T-helper 2 cell (primary cell): ENCODE measurements at places on chromosomes 1 and 21.

- no peak for DNase-seq
Measured at GRCh38 chr1:94314222-94314858, 77.0 kb upstream of the ARHGAP29 start.

GRCh38 chr1:17112496-17113236, 6.6 kb downstream of the PADI2 start:
- DNase-seq = no peak

GRCh38 chr1:52150946-52151345, 9.1 kb downstream of the ZFYVE9 start:
- no peak for DNase-seq

GRCh38 chr1:42756956-42757891, 9.6 kb downstream of the P3H1 start:
- no peak for DNase-seq

DNA sequence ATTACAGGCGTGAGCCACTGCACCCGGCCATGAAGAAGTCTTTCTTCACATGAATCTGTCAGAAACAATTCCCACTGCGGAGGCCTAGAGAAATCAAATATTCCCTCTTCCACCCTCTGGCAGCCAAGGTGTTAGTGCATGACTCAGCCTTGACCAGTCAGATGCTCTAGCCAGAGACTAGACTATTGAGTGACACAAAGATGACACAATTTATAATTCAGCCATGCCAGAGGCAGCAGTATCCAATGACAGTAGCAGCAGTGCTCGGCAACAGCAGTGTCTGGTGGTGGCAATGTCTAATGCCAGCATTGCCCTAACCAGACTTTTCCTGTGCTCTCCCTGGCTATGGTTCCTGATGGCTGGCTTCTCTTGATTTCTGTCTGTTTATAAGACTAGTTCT, 8.7 kb downstream of the CTXND2 start:
- no peak for DNase-seq

DNA sequence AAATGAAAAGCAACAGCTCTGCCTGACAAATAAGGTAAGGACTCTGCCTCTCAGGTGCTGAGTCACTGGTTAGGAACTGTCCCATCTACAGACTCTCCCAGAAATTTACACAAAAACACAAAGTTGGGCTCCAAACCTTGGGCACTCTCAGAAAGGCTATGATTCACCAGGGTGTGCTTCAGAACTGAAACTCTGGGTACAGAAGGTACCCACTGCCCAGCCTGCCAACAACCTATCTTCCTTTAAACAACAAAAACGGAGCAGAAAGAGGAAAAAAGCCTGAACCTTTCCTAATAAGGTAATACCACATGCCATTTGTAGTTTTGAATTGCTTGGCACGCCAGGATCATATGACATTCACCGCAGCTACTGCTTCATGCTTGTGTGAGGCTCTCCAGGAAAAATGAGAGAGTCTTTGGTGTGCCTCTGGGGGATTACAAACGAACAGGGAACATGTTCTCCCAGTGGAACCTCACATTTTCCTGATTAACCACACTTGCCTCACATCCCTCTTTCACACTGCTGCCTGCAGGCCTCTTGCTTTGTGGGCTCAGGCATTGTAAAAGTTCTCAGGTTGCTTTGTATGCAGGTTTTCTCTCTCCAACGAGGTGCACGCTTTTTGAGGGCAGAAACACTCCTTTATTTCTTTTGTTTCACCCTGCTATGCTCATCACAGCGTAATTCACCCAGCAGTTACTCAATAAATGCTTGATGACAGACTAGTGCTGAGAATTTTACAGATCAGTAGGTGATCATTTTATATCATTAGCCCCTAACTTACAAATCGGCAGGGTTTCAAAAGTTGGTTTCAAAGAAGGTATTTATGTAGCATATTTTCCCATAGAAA, 65.1 kb downstream of the GADD45A start:
- DNase-seq = no peak

DNA sequence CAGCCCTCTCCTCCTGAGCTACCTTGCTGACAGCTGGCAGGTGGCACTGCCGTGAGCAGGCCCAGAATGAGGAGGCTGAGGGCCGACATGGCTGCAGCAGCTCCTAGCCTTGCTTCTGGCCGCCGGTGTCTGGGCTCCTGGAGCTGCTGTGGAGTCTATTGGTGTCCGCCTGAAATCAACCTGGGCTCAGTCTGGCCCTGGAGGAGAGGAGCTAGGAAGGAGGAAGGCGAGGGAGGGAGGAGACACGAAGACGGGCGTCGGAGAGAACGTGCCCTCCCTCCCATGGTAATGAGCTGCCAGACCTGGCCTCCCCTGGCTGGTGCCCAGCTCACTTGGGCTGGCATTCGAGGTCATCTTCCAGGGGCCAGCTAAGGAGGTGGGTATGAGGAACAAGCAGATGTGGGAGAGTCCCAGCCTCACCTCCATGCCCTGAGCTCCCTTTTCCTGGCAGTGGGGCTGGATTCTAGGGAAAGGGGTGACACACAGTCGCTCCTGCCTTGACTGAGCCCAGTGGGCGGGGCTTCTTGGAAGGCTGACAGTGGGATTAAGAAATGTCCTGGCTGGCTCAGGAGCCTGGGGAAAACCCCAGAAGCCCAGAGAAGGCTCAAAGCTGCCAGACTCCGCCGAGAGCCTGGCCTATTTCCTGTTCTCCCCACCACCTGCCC, at the start of gene PDZK1IP1:
TSS of gene PDZK1IP1 (minus strand) at position 193 of the 665 bp plus-strand sequence. CDS start at position 89, 104 bp downstream.
- DNase-seq = no peak

GRCh38 chr1:230250666-230251065, 175.5 kb downstream of the PGBD5 start:
- DNase-seq = no peak

DNA sequence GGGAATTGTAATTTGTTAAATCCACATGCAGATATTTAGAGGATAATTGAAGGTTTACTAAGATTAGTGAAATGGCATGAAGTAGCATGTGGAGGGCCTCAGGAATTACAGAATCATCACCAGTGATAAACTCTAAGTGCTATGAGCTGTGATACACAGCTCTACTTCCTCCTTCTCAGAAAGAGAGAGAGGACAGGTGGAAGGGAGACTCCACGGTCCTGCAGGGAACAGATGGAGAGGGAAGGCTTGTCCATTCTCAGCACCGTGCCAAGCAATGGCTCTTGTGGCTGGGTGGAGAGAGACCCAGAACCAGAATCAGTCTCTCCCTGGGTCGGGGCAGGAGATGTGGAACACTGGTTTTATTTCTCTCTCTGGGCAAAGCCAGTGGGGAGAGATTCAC, 27.8 kb upstream of the LYPD8 start:
- DNase-seq = no peak

- no peak for DNase-seq
Measured at GRCh38 chr1:207323425-207324225, 2.1 kb downstream of the CD55 start.

DNA sequence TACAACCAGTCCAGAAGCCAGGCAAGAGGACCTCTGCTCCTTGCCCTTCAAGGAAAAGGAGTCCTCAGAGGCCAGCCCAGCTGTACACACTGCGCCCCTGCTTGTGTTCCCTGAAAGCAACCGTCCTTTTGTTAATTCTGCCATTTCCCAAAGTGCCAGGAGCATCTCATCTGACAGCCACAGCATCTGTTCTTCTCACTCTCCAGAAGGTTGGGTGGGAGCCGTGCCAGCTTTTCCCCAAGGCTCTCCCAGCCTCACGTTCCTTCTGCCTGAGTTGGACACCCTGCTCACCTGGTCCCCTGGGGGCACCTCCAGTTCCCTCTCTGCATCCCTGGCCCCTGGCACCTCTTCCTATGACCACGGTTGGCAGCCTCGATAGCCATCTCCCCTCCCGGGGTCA, 10.5 kb upstream of the CNTN2 start:
- no peak for DNase-seq

- no peak for DNase-seq
Measured at GRCh38 chr1:226309398-226310244, 657 bp upstream of the LIN9 start.

- DNase-seq = no peak
Measured at GRCh38 chr1:64269558-64269884, 66.1 kb downstream of the UBE2U start.

DNA sequence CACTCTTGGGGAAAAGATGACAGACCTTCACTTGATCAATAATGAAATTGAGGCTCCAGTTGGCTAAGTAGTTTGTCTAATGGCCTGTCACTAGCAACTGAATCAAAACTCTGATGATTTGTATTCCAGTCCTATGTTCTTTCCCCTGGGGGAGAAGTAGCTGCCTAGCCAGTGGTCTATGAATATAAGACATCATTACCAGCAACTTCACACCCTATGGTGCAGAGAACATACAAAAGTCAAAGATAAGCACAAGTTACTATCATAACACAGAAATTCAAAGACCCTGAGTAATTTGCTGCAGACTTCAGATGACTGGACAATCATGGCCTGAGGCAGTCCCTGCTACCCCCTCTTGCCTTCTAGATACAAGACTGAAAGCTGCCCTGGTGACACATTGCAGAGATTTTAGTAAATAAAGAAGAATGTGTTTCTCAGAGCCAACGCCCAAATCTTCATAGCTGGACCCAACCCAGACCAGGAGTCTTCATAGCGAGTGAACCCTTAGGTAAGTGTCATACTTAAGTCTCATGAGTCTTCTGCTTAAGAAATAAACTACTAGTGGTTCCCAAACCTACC, 993 bp downstream of the PDZK1 start:
- DNase-seq = no peak

DNA sequence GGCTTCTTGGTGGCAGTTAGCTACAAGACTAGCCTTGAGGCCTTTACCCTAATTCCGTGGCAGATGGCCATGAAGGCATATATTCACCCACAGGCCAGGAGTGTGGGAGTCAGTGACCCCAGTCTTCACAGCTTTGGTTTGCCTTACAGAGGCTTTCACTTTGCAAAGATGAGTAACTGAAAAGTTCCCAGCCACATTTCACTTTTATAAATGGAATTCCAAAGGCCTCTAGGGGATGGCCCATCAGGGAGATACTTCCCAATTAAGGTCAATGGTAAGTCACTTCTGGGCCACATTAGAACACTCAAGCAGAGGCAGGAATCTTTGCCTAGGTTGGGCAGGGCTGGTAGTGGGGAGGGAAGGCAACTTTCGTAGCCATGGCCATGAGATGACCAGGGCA, 13.1 kb upstream of the HEYL start:
- no peak for DNase-seq

GRCh38 chr1:64623750-64624191, 121.1 kb upstream of the RAVER2 start:
- DNase-seq = no peak

- DNase-seq = no peak
Measured at GRCh38 chr1:164440232-164440631, 118.8 kb upstream of the PBX1 start.

GRCh38 chr1:109792056-109792831, 28.5 kb upstream of the EPS8L3 start:
- DNase-seq = no peak

DNA sequence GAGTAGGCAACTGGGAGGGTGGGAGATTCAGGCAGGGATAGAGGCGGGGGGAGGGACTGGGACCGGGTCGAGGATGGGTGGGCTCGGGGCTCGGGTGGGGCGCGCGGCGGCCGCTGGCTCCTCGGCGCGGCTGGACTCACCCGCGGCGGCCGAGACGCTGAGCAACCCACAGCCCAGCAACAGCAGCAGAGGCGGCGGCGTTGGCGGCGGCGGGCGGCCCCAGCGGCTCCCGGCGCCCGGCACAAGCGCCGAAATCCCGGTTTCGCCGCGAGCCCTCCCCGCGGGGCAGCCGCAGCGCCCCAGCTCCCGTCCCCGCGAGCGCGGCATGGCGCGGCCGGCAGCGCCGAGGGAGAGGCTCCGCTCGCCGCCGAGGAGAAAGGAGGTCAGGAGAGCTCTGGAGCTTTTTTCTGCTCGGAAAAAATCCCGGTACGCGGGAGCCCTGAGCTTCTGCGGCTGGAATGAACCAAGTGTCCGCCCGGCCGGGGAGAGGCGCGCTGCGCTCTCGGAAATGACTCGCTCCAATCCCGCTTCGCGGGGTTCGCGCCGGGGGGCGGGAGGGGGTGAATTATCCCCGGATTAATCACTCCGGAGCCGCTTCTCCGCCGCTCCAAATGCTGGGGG, at the start of gene CSMD2:
TSS of gene CSMD2 (minus strand) at position 460 of the 621 bp plus-strand sequence. CDS start at position 327, 133 bp downstream.
- DNase-seq = no peak

DNA sequence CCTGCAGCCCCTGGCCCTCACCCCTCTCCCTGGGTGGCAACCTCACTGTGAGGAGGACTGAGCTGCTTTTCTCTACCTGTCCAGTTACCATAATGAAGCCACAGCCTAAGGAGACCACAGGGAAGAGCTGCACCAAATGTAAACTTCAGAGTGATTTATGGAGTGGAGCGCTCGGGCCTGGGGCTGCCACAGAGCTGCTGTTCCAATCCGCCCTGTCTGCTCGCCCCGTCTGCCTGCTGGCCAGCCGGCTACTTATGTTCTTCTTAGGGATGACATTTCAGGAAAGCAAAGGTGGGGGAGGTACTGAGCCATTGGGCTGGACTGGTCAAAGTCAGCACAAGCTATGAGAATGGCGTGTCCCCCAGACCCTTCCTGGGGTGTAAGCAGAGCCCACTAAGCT, 17.9 kb downstream of the SYT6 start:
- DNase-seq = no peak

DNA sequence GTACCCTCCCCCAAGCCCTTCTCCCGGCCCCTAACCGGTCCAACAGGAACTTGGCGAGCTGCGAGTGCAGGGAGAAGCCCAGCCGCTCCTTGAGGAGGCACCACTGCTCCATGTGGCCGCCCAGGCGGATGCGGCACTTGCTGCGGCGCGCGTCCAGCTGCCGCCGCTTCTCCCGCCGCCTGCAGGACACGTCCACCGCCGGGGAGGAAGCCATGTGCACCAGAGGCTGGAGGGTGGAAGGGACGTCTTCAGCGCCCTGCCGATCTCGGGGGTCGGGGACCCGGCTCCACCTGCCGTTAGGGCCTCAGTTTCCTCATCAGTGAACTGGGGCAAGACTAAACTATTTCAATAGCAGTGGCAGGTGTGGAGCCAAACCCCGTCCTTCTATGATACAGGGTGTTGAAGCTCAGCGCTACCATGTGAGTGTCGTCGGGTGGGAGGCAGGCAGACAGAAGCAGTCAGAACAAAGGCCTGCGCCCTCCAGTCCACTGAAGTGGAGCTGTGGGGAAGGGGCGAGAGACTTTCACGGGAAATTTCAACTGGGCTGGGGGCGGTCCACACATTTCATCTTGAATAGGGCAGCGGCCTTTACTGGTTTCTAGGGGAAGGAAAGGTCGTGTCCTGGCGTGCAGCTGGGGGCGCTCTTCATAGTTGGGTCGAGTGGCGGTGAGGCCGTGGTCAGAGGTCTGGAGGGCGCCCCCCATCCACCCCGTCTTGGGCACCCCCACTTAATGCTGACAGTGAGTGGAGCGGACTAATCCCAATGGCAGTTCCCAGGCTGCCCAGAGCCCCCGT, 592 bp downstream of the ZNF692 start:
- DNase-seq = no peak

DNA sequence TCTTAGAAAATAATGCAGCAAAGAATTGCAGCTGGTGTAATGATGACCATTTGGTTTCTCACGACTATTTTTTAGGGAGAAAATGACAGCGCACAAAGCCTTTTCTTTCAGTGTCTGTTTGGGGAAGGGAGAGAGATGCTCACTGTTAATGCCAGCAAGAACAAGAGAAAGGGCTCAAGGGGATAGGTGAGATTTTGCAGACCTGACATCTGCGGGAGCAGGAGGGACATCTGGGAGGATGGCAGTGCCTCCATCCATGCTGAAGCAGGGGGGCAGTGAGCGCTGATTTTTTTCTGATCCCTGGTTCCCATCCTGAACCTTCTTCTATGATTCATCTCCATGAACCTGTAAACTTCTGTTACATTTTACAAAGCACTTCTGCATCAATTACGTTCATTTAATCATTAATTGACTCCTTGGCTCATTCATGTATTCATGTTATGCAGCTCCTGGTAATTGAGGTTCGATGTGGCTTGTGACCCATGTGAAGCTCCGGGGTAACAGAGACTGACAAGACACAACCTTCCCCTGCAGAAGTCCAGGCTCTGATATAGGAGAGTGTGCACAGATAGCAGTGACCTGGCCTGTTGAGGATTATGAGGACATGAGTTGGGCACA, 595.3 kb downstream of the PTPRU start:
- no peak for DNase-seq
